ENCODE measurements at places on chromosomes 6 and 20.

GRCh38 chr20:37650661-37651060 lies 43.2 kb upstream of the CTNNBL1 start:
- no peak for DNase-seq

- DNase-seq: no peak
Observed at GRCh38 chr6:144678844-144679243, 393.7 kb downstream of the UTRN start.

GRCh38 chr6:129498950-129499842 lies 210.8 kb downstream of the ARHGAP18 start:
- no peak for DNase-seq

DNA sequence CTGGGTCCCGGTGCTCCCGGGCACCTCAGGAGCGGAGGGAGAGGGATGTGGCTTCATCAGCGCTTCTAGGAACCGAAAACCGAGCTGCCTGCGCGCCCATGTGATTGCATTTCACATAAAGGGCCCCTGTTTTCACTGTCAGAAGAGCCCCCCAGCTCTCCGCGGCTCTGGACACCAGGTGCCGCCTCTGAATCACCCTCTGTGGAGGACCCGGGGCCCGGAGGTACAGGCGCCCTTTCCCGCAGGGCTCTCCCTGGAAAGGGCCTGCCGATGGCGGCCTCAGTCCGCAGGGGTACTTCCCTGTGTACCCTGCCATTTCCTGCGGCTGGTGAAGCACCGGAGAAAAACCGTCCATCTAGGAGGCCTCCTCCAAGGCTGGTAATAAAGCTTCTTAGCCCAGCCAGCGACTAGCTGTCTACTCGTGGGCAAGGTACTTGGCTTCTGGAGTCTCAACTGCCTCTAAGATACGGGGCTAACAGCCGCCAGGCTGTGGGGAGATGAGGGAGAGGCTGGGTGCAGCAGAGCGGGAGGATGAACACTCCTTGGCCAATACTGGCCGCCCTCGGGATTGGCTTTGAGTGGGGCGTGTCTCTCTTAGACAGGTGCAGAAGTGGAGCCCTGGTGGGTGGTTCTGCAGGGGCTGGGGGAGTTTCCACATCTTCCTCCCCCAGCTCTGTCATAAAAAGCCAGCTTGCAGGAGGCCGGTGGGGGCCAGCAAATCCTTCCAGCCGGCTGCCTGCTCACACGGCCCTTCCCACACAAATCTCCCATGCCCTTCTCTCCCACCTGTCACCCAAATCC lies 1.6 kb downstream of the PPP1R16B start:
- DNase-seq: no peak

- DNase-seq: no peak
Observed at GRCh38 chr6:110233770-110234374, 53.6 kb downstream of the CDC40 start.

- DNase-seq: no peak
Observed at GRCh38 chr6:167266830-167267555, 24.1 kb upstream of the UNC93A start.

DNA sequence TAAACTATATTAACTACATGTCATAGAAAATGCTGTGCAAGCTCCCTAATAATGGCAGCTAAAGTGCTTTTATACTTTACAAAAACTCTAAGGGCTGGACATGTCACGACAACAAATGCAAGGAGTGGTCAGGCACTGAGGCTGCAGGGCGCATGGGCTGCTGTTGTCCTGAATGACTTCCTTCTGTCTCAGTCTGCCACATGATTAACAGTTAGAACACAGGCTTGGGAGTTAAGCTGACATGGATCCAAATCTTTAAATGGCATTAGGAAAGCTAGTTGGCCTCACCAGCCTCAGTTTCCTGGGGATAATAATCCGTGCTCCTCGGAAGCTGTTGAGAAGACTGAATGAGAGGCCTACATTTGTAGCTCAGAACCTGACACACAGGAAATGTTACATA lies 57.4 kb downstream of the PREP start:
- DNase-seq: no peak

DNA sequence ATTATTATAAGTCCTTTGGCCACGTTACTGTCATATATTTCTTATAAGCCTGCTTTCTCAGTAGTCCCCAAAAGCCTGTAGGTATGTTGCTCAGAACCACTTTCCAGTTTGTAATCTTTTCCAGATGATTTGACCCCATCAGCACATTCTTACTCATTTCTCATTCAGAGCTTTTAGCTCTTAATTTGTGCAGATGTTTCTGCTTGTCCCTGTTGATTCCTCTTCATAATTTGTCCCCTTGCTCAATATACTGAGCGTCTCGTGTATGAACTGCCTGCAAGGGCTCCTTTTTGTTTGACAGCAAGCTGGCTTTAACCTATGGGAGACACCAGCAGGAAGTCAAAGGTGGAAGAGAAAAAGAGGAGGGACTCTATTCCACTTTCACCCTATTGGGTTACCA lies 733.8 kb upstream of the GJE1 start:
- no peak for DNase-seq

DNA sequence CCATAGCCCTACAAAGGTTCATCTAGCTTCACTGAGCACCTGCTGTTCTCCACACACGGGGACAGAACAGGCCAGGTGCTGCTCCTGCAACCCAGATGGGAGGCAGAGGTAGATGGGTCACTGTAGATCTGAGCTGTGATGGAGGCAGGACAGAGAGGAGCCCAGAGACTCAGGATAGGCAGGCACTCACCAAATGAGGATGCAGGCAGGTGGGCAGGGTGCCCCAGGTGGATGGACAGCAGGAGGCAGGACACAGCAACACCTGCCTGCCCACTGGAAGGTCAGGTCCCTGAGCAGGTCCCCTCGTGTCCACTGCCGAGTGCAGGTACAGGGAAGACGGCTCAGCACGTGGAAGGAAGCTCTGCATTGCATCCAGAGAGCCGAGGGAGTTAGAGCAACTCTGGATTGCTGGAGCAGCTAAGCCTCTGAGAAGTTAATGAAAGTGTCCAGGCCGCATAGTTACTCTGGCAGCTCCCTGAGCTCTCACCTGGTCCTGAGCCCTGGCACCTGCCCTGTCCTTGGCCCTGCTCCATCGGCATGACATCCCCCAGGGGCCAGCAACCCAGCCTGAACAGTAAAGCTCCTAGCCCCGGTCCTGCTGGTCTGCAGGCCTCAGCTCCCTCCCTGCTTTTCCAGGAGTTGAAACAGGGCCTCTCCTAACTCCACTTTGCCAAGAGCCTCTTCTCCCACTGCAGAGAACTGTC lies 4.9 kb upstream of the YTHDF1 start:
- DNase-seq: no peak

GRCh38 chr6:96151707-96152106 lies 135.9 kb downstream of the FUT9 start:
- DNase-seq: no peak

GRCh38 chr6:84346372-84346771 lies 118.9 kb upstream of the CEP162 start:
- no peak for DNase-seq

Measured in activated CD4-positive, alpha-beta T cell treated with anti-CD3 and anti-CD28 coated beads for 24 hours (primary cell).